ENCODE measurements at places on chromosomes 12 and 14.
A peak's percentile ranks its signal among the peaks of the same experiment; 100 is the strongest.

DNA sequence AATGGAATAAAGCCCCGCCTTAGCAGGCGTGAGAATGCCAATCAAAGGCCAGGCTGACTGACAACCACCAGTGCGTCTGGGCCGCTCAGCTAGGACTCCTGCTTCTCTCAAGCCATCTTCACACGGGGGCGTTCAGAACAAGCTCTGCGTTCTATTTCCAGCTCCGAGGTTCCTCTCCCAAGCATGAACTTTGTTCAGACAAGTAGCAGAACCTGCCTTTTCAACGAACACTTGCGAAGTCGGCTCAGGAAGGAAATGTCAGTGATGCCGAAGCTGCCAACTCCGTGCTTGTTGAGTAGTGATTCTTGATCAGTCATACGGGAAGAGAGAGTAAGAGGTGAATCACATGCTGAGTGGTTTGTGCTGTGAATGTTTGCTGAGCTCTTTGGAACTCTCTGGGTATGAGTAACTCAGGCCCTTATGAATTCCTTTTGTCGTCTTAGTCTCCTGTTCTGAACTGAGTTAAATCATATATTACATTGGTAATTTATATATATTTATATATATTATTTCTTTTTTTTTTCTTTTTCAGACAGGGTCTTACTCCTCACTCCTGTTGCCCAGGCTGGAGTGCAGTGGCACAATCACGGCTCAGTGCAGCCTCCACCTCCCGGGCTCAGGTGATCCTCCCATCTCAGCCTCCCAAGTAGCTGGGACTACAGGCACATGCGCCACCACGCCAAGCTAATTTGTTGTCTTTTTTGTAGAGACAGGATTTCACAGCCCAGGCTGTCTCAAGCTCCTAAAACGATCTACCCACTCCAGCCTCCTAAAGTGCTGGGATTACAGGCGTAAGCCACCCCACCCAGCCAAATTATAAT, 29.4 kb upstream of the BCL7A start:
- peak; percentile 99 for DNase-seq

- DNase-seq, result peak; percentile 1
Measured at GRCh38 chr14:25904446-25904845, 693.4 kb downstream of the NOVA1 start.

- DNase-seq, result no peak
Measured at GRCh38 chr14:106631879-106632278, 1105.5 kb downstream of the TMEM121 start.

GRCh38 chr12:69475237-69475975, 5.2 kb downstream of the FRS2 start:
- DNase-seq, result peak; percentile 49

GRCh38 chr14:101945171-101945570, 19.2 kb upstream of the DYNC1H1 start:
- no peak for DNase-seq

GRCh38 chr14:67400434-67400833, 11.5 kb downstream of the PLEK2 start:
- no peak for DNase-seq

GRCh38 chr12:58270966-58271705, 329.8 kb downstream of the ATP23 start:
- no peak for DNase-seq

- no peak for DNase-seq
Measured at GRCh38 chr12:129571901-129572494, 331.8 kb downstream of the TMEM132D start.

DNA sequence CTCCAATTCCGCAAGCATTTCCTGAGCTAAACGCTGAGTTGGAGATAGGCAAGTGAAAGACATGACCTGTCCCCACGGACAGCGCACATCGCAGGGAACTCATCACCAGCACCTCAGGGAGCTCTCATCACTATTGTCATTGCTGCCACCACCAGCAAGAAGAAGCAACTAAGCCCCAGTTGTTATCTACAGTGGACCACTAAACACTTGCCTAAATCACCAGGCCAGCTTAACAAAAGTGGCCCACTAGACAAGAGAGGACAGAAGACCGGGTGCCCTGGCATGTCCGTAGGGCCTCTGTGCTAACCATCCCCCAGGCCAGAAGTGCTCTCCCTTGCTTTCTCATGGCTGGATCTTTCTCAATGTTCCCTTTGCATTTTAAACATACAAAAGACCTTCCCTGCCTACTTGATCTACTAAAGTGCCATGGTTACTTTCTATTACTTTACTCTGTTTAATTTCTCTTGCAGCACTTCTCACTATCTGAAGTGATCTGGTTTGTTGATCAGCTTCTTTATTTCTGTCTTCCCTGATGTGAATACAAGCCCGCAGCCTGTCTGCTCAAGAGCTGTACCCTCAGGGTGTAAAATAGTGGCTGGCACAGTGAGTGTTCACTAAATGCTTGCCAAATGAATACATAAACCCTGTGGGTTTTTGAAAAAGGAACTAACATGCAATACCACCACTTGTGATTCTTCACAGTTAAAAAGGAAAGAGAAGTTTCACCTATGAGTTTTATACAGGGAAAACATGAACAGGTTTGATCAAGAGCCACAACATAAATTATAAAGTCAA, 60.9 kb upstream of the RFLNA start:
- peak; percentile 53 for DNase-seq

DNA sequence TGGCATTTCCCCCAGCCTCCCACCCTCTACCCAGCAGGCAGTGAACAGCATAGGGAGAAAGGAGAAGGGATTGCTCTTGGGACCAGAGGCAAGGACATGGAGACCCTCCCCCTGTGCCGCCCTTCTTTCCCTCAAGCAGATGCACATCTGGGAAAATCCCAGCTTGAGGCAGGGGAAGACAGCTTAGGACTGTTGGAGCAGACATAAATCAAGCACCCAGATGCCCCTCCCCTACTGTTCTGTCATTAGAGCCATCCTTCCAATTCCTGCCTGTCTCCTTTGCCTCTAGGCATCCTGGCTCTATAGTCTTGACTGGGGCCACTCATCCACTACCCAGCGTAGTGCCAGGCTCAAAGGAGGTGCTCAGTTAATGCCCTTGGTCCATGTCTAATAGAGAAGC, 7.5 kb upstream of the CISTR start:
- no peak for DNase-seq

DNA sequence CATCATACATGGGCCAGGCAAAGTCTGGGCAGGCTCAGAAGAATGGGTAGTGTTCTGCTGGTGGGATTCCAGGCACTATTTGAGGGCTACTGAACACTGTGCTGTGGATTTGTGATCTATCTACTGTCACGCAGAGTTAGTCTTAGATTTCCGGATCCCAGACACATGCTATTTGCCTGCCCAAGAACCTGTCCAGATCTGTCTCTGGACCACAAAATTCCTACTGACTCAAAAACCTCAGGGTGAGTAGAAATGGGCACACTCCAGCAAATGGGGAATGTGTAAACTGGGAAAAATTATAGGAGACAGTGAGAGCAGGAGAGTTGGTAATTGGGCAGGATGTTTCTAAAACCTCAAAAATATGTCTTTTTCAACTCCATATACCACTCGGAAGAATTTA, 129.9 kb downstream of the GALC start:
- no peak for DNase-seq

DNA sequence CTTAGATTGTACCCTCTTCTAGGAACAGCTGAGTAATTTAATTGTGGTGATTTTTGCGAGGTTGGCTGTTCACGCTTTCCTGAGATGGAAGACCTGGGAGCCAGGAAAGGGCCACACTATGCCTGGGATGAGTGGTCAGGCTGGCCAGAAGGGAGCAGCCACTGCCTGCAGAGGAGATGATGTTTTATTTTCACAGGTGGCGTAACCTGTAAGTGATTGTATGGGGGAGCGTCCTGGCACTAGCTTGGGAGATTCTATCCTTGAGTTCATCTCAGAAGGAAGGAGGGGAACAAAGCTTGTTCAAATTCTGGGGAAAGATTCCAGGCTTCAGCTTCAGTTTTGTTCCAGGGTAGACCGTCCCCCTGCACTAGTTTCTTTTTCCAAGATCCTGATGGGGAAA, 1.2 kb downstream of the RPH3A start:
- no peak for DNase-seq

DNA sequence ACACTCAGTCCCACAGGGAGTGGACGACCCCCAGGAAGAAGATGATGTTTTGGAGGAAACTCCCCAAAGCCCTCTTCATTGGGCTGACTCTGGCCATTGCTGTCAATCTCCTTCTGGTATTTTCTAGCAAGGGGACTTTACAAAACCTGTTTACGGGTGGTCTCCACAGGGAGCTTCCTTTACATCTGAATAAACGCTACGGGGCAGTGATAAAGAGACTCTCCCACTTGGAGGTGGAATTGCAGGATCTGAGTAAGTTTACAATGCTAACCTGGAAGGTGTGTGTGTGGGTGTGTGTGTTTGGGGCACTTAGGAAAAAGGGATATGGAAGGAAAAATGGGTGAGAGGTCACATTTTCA, 416 bp downstream of the GALNT8 start:
- DNase-seq, result no peak

DNA sequence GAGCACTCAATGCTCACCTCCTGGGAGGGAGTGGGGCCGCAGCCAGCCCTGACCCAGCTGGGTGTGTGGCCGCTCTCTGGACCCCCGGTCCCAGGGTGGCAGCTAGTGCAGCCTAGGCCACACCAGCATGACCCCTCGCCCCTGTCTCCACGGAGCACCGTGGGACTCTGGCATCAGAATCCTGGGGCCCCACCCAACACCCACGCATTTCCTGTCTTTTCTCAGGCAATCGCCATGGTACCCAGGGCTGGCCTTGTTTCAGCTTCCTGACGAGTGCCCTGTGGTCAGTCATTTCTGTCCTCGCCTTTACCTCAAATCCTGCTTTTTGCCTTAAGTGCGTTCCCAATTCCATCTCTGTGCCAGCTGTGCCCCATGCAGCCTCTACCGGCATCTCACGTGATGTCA, 15.9 kb downstream of the PACS2 start:
- DNase-seq, result peak; percentile 60

- no peak for DNase-seq
Measured at GRCh38 chr14:51294951-51295525, 55.0 kb downstream of the TMX1 start.

- no peak for DNase-seq
Measured at GRCh38 chr12:71703206-71703605, 17.3 kb downstream of the TMEM19 start.

- DNase-seq, result no peak
Measured at GRCh38 chr12:125097427-125097826, 32.2 kb downstream of the AACS start.

DNA sequence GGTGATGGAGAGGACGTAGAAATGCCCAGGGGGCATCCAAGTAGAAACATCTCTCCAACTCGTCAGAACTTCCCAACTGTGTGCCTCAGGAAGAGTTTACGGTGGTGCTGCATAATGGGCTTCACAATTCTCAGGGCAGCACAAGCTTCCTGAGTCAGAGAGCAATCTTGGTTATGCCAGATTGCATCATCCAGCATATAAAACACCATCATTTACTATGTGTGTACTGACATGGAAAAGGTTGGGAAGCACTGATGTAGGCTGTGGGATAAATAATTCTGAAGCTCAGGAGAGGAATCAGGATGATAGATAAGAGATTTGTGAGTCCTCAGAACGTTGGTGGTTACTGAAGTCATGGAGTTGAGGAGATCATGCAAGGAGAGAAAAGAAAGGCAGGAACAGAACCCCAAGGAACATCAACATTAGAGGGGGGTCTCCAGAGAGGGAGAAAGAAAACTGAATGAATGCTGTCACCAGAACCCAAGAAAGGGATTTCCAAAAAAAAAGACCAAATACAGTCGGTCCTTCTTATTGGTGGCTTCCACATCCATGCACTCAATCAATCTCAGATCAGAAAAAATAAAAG, 4.7 kb upstream of the NCKAP5L start:
- DNase-seq, result peak; percentile 70

DNA sequence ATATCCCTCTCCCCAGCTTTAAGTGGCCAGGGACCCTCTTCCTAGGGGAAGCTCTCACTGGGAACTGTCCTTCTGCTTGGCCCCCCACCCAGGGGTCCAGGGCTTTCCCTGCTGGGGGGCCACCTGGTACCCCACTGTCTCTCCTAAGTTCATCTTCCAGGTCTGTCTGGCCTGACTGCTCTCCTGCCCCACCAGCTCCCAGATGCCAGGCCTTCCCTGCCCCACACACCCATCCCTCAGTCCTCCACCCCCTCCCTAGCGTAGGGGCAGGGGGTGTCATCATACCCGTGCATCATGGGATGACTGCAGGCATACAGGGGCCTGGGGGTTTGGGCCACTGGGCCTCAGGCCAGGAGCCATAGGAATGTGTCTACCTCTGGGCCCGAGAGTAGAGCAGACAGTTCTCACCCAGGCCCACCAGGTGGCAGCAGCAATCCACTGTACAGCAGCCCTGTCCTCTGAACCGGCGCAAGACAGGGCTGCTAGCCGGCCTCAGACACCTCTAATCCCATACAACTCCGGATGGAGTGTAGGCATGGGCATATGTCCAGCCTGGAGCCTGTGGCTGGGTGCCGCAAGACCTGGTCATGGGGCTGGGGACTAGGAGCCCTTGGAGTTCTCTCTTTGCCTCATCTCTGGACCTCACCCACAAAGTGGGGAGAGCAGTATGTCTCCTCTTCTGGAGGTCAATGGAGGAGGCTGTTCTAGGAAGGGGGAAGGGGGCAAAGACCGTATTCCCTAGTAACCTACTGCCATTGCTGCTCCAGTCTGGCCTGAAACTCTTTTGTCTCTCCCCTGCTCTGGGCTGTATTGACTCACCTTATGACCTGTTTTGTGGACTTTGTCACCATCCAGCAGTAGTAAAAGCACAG, 10.0 kb upstream of the SMARCD1 start:
- peak; percentile 86 for DNase-seq

GRCh38 chr14:94355191-94355794, 32.2 kb upstream of the SERPINA6 start:
- peak; percentile 78 for DNase-seq

- DNase-seq, result no peak
Measured at GRCh38 chr12:34345801-34346200, 323.5 kb downstream of the ALG10 start.

DNA sequence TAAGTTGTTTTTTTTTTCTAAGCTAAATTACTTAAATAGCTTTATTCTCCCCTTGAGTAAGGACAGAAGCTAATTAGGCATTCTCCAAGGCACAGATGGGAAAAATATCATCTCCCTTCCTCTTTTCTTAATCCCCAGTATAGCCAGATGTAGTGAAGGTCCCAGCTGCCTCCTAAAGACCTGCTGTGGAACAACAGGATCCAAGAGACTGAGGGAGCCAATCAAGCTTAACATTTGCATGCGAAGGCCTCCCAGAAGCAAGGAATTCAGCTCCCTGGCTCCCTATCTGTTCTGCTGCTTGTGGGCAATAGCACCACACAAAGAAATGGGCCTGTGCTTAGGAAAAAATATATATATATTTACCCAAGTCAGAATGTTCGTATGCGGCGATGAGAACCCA, 255.2 kb downstream of the SYT1 start:
- no peak for DNase-seq

GRCh38 chr12:116903818-116904217, 6.9 kb upstream of the FBXW8 start:
- DNase-seq, result no peak

- no peak for DNase-seq
Measured at GRCh38 chr12:89166121-89166520, 186.2 kb downstream of the DUSP6 start.

- DNase-seq, result no peak
Measured at GRCh38 chr12:70399311-70399710, 33.2 kb downstream of the KCNMB4 start.

- DNase-seq, result no peak
Measured at GRCh38 chr14:58059126-58059525, 92.9 kb downstream of the ARMH4 start.

GRCh38 chr14:98290596-98290995, 981.4 kb downstream of the BCL11B start:
- DNase-seq, result no peak

- DNase-seq, result no peak
Measured at GRCh38 chr14:101226603-101227425, 323.3 kb upstream of the RTL1 start.

- peak; percentile 76 for DNase-seq
Measured at GRCh38 chr12:6852651-6853354, 853 bp downstream of the USP5 start.

GRCh38 chr12:117485984-117486839, 124.8 kb upstream of the NOS1 start:
- DNase-seq, result no peak

Data from cardiac fibroblast (primary cell).